ENCODE measurements at places on chromosomes 6 and 20.

- DNase-seq = no peak
Measured at GRCh38 chr6:44737829-44738528, 350.5 kb downstream of the CDC5L start.

- DNase-seq = no peak
Measured at GRCh38 chr6:156852147-156852857, 75.1 kb downstream of the ARID1B start.

DNA sequence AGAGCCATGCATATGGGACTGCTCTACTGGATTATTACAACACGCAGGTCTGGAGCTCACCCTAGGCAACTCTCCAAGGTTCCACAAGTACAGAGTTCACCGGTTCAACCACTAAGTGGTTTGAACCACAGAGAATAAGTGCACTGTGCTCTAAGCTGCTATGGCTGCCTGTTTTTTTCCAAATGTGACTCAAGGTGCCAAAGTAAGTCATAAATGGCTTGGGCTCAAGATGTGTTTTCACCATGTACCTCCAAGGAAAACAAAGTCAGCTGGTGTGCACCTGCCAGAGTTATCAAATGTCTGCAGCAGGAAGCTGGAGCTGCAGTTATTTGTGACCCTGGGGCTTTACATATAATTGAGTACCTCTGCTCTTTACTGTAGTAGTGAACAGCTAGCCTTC lies 76.7 kb downstream of the PREP start:
- no peak for DNase-seq

DNA sequence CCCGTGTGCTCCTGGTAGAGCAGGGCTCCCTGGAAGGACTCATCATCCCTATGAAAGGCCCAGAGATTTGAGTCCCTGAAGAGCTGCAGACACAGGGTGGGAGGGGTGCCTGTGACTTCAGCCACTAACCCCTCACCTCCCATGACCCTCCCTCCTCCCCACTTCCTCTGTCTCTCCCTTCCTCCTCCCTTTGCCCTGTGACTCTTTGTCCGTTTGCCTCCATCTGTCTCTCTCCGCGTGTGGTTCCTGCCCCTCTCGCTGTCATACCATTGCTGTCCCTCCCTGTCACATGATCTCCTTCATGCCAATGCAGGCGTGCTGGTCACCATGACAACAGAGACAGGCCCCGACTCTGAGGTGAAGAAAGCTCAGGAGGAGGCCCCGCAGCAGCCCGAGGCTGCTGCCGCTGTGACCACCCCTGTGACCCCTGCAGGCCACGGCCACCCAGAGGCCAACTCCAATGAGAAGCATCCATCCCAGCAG lies 19.0 kb downstream of the EPB41L1 start:
- peak; percentile 23 for DNase-seq

DNA sequence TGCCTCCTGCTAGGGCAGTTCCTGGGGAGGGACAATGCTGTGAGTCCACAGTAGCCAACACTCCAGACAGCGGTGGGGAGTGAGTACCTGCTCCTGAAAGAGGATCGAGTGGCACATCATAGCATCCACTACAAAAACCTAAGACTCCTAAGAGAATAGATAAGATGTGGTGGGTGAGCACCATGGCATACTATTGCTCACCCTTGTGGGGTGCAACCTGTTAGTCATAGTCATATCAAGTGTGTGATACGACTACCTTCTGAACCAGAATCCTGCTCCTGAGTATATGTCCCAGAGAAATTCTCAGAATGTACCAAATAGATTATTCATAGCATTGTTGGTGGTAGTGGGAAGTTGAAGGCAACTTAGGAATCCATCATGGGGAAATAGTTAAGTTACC lies 62.7 kb upstream of the GLP1R start:
- DNase-seq = no peak
